ENCODE measurements at places on chromosomes 7 and 10. TPM values are rescaled to one million over a fixed set of nuclear protein-coding genes. Genes with fewer than 3 reads are reported as not detected.

The PROSER2 gene
- 64.8 TPM for total RNA-seq

The GPR15LG gene
- total RNA-seq = 44.5 TPM

The SCIN gene
- 0.42 TPM for total RNA-seq

The DNAJB9 gene
- total RNA-seq = 10.8 TPM

The H2BK1 gene
- total RNA-seq = not detected

The POLD2 gene
- total RNA-seq = 135 TPM

All from airway epithelial cell (primary cell).